Occipital lobe (tissue), 3 donors: ENCODE measurements at places on chromosomes 2 and 18. TPM values are rescaled to one million over a fixed set of nuclear protein-coding genes. Genes with fewer than 3 reads are reported as not detected.
A peak's percentile ranks its signal among the peaks of the same experiment; 100 is the strongest.

Gene HOXD3
- not detected for total RNA-seq

Gene ABCB6
- 32.0 TPM for total RNA-seq

Gene SERPINB7
- not detected for total RNA-seq

Gene ANKRD29
- total RNA-seq = 1.2 TPM

Gene PSMA8
- not detected for total RNA-seq

Gene SKOR2
- not detected for total RNA-seq

Gene CLEC4F
- not detected for total RNA-seq

Gene NAT8
- total RNA-seq = not detected

DNA sequence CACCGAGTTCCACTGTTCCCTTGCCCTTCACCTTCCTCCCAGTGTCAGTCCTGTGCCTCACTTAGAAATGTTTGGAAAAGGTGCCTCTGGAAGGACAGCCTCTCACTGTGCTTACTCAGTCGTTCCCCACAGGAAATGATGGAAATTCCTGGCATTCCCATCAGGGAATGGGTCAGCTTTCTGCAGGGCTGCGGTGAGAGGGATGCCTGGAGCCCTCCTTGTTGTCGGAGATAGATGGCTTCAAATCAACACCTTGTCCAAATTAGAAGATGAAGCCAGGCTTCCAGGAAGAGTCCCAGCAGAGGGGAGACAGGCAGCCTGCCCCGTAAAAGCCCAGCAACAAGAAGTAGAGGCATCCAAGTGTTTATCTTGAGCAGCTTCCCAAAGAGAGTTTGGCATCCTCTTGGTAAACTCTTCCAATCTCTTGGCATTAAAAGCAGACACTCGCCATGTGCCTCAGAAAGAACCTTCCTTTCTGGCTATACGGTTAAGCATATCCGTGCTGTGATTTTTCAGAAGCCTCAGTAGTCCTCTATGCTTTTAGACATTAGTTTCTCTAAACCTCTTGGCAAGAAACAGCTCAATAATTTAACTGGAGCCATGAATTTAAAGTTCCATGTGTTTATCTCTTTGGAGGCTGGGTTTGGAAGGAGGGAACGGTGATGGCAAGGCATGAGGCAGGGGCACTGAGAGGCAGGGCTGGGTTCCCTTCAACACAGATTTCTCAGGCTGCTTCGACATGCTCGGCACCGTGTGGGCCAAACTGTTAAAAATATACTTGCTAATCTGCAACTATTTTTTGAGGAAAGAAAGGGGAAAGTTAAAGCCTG, 25.1 kb downstream of the COLEC12 start:
- DNase-seq = no peak

- no peak for DNase-seq
Observed at GRCh38 chr2:38080346-38080745, 4.4 kb upstream of the CYP1B1 start.

- DNase-seq = no peak
Observed at GRCh38 chr2:108916122-108916795, 72.8 kb downstream of the EDAR start.

- DNase-seq = no peak
Observed at GRCh38 chr2:216583147-216583546, 50.1 kb upstream of the IGFBP2 start.

DNA sequence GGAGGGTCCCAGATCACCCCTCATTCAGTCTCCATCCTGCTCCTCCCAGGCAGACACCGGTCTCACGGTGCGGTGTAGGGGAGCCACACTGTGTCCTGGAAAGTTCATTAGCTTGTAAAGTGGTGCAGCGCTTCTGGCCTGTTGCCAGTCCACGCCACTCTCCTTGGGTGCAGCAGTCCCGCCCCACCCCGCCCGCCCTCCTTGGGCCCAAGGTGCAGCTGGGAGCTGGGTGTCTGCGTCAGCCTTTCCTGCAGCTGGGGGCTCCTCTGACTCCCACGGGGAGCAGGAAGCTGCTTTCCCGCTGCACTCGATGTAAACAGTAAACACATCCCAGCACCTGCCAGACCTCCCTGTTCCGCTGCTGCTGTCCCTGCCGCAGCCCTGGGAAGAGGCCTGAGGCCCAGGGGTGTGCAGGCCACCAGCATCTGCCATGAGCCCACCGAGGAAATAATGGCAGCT, 53.8 kb upstream of the ASB18 start:
- no peak for DNase-seq

- DNase-seq = no peak
Observed at GRCh38 chr2:45275242-45275805, 266.1 kb upstream of the SIX2 start.

DNA sequence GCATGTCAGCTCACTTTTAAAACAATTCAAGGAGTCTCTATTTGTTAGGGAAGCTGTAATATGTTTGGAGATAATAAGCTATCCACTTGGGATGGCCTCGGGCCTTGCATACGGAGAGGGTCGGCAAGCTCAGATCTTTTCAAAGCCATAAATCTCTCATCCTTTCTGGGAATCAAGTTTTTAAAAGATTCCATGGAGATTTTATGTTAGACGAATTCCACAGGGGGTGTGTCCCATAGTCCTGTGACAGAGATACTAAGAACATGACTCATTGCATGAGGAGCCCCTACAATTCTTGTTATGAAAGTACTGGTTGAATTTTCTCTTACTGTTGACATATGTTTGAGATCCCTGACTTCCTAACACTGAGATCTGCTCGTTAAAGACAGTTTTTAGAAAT, 108.7 kb downstream of the FEZ2 start:
- no peak for DNase-seq

DNA sequence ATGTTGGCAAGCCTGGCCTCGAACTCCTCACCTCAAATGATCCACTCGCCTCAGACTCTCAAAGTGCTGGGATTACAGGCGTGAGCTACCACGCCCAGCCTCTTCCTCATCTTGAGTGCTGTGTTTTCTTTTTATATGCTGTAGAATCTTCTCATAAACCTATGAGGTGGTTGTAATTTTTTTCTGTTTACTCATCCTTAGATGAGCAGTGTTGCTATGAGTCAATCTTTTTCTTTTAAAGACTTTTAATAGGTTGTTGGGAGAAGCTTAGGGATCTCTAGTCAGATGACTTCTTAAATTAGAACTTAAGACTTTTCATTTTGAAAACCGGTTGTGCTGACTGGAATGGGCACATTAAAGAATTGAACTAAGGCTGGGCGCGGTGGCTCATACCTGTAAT, 8.7 kb upstream of the AAK1 start:
- DNase-seq = no peak

DNA sequence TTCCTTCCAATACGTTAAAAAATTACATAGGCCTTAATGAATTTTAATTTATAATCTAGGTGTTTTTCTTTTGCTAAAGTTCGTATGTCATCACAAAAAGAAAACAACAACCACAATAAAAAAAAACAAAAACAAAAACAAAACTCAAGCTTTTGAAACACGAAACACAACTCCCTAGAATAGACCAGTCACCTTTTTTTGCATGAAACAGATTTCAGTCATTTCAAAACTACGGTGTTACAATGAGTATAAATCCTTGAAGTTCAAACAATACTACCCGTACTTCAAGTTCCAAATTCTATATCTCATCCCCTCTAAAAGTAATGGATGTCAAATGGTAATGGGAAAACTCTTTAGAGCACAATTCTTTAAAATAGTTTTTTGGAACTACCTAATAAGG, 142.4 kb downstream of the CDH2 start:
- no peak for DNase-seq

GRCh38 chr2:224711859-224712665, 4.1 kb downstream of the CCDC195 start:
- DNase-seq = no peak

DNA sequence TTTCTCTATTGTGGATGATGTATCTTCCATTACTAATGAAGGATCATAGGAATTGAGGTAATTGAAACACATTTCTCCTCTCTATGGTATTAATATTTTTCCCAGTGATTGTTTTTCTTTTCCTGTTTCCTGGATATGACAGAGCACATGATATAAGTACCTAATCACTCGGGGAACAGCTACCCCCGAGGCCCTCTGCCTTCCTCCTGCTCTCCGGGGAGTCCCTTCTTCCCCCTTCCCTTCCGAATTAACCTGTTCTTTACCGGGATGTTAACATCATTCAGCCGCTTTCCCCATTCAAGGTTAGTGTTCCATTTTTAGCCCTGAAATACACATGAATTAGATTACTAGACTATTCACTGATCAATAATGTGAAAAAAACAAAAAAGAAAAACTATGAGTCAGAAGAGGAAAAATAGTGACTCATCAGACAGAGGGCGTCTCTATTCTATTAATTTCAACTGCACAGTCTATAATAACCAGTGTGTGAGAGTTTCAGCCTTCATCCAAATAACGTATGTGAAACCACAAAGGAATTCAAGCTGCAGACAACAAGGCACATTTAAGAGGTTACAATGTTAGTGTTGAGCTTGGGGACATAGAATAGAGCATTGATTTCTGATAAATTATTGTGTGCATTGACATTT, 450.8 kb downstream of the DLGAP1 start:
- DNase-seq = no peak

GRCh38 chr2:171957061-171957460, 34.8 kb downstream of the HAT1 start:
- DNase-seq = no peak

DNA sequence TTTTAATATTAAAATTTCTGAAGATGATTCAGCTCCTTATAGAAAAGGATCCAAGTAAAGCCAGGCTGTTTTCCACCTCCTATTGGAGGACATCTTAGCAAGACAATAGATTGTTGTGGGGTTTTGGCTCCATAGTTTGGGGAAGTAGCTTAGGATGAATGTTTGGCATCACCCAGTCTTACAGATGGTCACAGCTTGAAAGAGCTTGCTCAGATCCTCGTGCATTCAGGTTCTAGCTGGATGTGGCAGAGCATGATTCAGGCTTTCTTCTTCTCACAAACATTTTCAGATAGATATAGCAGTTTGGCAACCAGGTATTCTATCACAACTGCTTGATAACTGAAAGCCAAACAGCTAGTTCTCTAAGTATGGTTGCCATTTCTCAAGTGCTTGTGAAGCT, 23.6 kb upstream of the PDCL3 start:
- no peak for DNase-seq

GRCh38 chr2:195563857-195564512, 93.0 kb upstream of the SLC39A10 start:
- no peak for DNase-seq

GRCh38 chr18:68679528-68679927, 35.4 kb downstream of the TMX3 start:
- no peak for DNase-seq

GRCh38 chr2:71678874-71679273, 225.5 kb downstream of the DYSF start:
- no peak for DNase-seq

DNA sequence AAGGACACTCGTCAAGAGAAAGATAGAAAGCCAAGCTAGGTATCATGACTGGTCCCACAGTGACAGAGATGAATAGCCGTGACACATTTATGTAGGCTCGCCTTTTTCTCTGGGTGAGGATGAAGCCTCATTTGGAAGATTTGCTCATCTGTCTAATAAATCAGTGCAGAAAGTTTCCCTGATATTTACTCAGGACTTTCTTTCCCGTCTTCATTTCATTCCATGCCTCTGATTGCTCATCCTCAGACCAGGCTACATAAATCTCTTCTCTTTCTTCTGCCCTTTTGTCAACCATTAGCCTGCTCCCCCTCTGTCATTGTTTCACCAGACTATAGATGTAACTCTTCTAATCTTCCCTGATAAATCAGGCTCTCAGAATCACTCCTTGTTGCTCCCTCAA, 361.8 kb upstream of the MEIS1 start:
- DNase-seq = no peak

DNA sequence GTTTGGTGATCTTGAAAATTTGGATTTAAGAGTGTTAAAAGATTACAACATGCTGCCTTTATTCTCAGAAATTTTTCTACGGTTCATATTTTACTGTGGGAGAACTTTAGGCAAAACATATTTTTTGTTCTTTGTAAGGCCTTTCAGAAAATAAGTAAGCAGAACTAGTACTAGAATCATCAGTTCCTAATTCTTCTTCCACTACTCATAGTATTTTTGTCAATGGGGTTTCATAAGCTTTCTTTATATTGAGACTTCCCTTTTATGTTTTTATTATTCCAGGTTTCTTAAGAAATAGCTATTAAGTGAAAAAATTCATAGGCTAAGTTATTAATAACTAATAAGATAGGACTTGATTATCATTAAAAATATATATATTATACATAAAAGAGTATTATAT, 12.4 kb downstream of the UGGT1 start:
- DNase-seq = no peak

GRCh38 chr2:145119225-145119624, 599.3 kb upstream of the ZEB2 start:
- no peak for DNase-seq

- DNase-seq = no peak
Observed at GRCh38 chr2:18402831-18403230, 157.6 kb downstream of the RDH14 start.

GRCh38 chr2:1072250-1072649, 121.6 kb downstream of the SNTG2 start:
- DNase-seq = no peak

GRCh38 chr18:45793264-45793965, 32.1 kb upstream of the SIGLEC15 start:
- no peak for DNase-seq

- DNase-seq = no peak
Observed at GRCh38 chr2:104606056-104606455, 247.9 kb upstream of the POU3F3 start.

DNA sequence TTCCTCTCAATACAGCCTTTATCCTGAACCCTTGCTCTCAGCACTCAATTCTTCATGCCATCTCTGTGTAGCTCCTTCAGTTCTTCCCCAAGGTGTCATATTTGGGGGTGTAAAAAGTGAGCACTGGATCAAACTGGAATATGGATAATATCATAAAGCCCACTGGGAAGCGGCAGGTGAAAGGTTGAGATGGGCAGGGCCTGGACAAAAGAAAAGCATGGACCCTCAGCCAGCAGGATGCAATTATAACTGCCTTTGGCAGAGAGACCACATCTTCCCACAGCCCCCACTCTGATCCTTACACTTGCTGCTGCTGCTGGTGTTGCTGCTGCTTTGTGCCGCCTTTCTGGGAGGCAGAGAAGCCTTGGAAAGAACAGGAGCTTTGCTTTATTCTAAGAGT, 31.2 kb upstream of the STPG4 start:
- DNase-seq = no peak

DNA sequence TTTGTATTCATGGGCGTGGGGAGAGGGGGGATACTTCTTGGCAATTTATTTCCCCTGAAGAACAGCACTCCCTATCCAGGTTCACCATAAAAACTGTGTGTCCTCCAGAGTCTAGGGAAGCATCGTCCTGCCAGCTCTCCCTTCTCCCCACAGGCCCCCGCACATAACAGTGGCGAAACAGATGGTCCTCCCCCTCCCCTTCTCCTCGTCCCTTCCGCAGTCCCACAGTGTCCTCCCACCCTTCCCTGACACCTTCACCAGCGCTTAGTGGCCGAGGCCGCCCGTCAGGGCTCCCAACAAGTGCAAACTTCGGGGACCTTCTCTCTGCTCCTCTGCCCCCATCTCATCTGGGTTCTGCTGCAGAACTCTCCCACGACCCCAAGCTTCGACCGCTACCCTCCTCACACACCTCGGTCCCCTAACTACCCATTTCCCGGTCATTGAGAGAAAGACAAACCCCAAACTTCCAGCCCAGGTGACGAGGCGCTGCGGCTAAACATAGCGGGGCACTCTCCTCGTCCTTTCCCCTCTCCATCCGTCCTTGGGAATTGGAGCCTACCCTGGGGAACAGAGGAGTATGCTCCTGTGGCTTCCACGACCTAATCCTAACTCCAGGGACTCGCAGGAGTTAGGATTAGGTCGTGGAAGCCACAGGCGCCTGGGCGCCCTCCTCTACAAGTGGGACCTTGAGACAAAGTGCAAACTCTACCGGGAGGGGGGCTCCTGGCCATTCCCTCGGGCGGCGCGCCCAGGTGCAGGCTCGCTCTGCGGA, 971 bp downstream of the ZNF385B start:
- DNase-seq = peak; percentile 36

- no peak for DNase-seq
Observed at GRCh38 chr2:72538486-72538885, 287.3 kb downstream of the EXOC6B start.
